ENCODE measurements at places on chromosomes 13 and 19.

GRCh38 chr13:78816592-78816991, 157.6 kb upstream of the OBI1 start:
- ATAC-seq = no peak

DNA sequence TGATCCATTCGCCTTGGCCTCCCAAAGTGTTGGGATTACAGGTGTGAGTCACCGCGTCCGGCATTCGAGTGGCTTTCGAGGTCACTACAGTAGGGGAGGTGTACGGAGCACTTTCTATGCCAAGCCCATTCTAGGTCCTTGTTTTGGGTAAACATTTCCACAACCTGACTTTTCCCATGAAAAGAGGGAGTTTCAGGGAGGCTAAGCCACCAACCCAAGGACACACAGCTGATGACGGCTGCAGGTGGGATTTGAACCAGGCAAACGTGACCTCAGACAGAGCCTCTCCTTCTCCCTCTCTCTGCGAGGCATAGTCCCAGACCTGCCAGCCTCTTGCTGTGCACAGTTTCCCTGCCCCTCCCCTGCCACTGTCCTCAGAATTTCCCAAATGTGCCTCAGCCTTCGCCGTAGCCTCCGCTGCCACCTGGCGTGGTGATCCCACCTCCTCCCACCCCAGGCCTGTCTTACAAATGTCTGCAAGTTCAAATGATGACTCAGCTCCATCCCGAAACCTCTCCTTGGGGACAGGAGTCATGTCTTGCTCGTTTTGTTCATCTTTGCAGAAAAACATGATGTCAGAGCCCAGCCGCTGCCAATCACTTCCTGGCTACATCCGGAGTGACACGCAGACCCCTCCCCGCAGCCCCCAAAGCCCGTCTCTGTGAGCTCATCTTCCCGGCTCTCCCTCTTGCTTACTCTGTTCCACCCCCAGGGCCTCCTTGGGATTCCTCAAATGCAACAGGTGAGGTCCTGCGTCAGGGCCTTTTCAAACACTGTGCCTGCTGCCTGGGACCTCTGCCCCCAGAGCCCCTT, 6.6 kb upstream of the GADD45B start:
- ATAC-seq = peak; percentile 40

DNA sequence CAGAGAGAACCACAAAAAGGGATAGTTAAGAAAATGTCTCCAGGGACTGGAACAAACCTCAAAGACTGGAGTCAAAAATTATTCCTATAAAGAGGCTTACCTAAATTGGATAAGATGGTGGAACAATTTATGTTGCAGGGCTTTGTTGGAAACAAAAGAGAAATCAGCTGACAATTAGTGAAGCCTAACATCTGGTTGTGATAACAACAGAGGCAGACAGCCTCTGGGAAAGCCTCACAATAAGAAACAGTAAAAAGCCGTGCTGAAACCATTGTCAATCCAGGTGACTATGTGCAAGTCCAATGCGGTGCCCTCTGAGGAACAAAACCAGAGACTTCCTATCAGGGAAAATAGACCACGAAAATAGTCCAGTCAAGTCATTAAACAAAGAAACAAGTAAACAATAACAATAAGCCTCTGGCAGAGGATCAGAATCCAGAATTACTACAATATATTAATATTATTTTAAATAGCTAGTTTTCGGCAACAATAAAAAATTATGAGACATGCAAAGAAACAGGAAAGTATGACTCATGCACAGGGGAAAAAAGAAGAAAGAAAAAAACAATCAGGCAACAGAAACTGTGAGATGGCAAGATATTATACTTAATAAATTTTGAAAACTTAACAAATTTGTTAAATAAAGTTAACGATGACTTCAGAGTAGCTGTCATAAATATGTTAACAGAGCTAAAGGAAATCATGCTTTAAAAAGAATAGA, 99.7 kb upstream of the RXFP2 start:
- no peak for ATAC-seq

DNA sequence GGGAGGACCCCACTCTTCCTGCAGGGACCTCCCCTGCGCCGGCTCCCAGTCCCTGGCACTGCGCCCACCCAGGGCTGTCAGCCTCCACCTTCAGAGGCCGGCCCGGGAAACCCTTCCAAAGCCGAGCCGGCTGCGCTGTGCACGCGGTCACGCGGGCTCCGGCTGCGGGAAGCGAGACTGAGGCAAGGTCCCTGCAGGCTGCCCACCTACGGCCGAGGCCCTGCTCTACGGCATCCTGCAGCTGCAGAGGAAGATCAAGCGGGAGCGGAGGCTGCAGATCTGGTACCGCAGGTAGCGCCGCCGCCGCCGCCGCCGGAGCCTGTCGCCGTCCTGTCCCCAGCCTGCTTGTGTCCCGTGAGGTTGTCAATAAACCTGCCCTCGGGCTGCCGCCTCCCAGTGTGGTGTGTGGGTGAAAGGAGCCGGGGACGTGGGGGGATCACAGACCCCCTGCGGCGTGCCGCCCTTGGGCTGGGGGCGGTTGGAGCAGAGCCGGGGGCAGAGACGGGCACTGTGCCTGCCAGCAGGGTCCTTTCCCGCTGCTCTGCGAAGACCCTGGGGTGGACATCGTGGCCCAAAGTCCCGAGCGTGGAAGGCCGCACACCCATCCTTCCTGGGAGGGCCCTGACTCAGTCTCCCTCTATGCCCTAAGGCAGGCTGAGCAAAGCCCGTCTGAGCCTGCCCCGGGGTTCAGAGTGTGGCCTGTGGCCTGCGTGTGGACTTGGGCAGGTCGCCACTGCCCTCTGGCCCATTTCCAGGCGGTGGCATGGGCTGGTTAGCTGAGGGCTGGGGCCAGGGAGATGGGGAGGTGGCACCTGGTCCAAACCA, 5.9 kb downstream of the GAMT start:
- ATAC-seq = peak; percentile 11

GRCh38 chr19:5156231-5156986, 184.2 kb downstream of the PTPRS start:
- ATAC-seq = no peak

DNA sequence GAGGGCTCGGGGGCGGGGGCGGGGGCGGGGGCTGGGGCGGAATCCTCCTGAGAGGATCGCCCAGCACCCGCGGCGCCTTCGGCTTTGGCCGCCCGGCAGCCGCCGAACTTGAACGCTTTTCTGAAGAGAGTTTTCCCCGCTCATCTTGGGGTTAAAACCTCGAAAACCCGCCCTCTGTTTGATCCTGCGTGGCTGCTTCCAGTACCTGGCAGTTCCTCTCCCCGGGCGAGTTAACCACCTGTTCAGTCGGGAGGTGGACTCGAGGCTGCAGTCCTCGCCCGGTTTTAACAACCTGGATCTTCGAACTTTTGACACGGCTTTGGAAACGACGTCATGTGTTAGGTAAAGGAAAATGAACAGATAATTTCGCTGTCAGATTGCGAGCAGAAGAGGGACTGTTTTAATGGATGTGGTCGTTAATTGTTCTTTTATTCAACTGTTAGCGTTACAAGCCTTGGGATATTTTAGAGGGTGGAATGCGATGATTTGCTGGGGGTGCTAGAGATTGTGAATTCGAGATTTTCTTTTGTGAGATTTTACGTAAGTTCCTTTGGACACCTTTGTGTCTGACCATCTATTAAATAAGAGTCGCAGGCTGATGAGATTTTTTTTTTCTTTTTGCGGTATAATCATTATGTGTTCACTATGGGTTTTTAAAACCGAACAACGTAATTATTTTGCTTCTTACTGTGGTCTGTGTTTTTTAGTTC, 1.0 kb downstream of the FNDC3A start:
- peak; percentile 24 for ATAC-seq

- ATAC-seq = no peak
Measured at GRCh38 chr13:100535426-100536135, 53.0 kb downstream of the GGACT start.

GRCh38 chr13:105825071-105825470, 710.4 kb downstream of the EFNB2 start:
- ATAC-seq = no peak

All from gastroesophageal sphincter (tissue), 4 donors.